Pancreas (tissue), 10 donors: ENCODE measurements at places on chromosomes 6 and 20. TPM values are rescaled to one million over a fixed set of nuclear protein-coding genes. Genes with fewer than 3 reads are reported as not detected.

- no peaks in the 10 kb centered on the region for H3K27me3 ChIP-seq
- no peak overlapping the region for H3K4me3 ChIP-seq
- DNase-seq = no peak
- H3K36me3 ChIP-seq = no peaks in the 10 kb centered on the region
- no peaks in the 10 kb centered on the region for H3K4me1 ChIP-seq
- H3K27ac ChIP-seq = no peak overlapping the region
Measured at GRCh38 chr20:23497536-23497935, 6.6 kb downstream of the CST8 start.

- H3K27ac ChIP-seq = no peak overlapping the region
- no peaks in the 10 kb centered on the region for H3K4me1 ChIP-seq
- DNase-seq = no peak
- no peaks in the 10 kb centered on the region for H3K27me3 ChIP-seq
Measured at GRCh38 chr20:24337551-24337950, 131.9 kb upstream of the SYNDIG1 start.

GRCh38 chr20:41776421-41776820 lies 158.2 kb upstream of the CHD6 start:
- H3K36me3 ChIP-seq = no peaks in the 10 kb centered on the region
- no peaks in the 10 kb centered on the region for H3K27me3 ChIP-seq
- no peak overlapping the region for H3K27ac ChIP-seq
- H3K4me1 ChIP-seq = no peaks in the 10 kb centered on the region

- no peaks in the 10 kb centered on the region for H3K36me3 ChIP-seq
- H3K27ac ChIP-seq = no peak overlapping the region
- H3K4me1 ChIP-seq = no peaks in the 10 kb centered on the region
- no peaks in the 10 kb centered on the region for H3K27me3 ChIP-seq
- no peak overlapping the region for H3K4me3 ChIP-seq
Measured at GRCh38 chr20:43761386-43762340, 34.9 kb upstream of the GTSF1L start.

- DNase-seq = no peak
- no peak overlapping the region for H3K4me3 ChIP-seq
- H3K27me3 ChIP-seq = no peaks in the 10 kb centered on the region
- no peaks in the 10 kb centered on the region for H3K4me1 ChIP-seq
- no peaks in the 10 kb centered on the region for H3K36me3 ChIP-seq
Measured at GRCh38 chr20:58466729-58467571, 48.2 kb downstream of the APCDD1L start.

DNA sequence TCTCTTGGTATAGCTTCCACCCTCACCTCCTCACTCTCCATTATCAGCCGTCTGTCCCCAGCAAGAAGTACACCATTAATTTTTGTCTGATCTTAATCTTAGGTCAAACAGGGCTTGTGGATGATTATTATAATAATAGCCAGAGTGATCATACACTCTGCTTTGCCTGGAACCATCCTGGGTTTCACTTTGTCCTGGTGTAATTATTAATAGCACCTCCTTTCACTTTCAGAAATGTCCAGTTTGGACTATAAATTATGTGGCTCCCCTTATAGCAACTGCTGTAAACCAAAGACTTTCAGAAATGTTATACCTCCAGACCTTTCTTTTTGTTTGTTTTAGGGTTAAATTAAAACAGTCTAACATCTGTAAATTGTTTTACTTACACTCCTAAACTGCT lies 951 bp upstream of the TRIM31 start:
- no peak for DNase-seq
- no peaks in the 10 kb centered on the region for H3K4me1 ChIP-seq
- no peak overlapping the region for H3K4me3 ChIP-seq
- no peaks in the 10 kb centered on the region for H3K27me3 ChIP-seq

DNA sequence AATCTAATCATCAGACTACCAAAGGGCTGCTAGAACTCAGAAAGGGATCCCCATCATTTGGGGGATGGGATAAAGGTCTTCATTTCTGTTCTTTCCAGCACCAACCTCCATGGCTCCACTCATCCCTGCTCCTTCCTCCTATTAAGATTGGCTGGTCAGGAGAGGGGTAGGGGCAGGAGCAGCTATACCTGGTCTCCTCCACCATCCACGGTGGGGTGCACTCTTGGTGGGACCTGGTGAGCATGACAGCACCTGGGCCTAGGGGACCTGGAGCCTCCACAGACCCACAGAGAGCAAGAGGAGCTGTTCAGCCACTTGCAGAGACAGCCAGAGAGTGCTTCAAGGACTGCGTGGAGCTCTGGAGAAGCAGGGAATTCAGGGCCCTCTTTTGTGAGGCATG lies 6.1 kb upstream of the ULBP2 start:
- DNase-seq = peak; percentile 27
- H3K36me3 ChIP-seq = no peaks in the 10 kb centered on the region
- no peak overlapping the region for H3K27ac ChIP-seq
- H3K27me3 ChIP-seq = no peaks in the 10 kb centered on the region
- H3K4me1 ChIP-seq = no peaks in the 10 kb centered on the region

DNA sequence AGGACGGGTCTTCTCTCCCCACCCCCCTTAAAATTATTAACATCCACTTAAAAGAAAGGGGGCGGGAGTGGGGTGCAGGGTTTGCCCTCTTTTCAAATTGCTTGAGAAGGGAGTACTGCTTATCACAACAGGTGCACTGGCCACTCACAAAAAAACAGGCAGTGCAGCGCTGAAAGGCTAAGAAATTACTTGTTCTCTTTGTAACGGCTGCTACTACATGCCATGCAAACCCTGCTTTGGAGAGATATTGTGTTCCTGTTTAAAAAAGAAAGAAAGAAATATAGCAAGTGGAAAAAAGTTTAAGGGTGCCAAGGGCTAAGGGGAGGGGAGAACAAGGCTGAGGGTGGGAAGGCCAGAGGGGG lies 312.7 kb upstream of the JARID2 start:
- DNase-seq = no peak
- H3K4me1 ChIP-seq = no peaks in the 10 kb centered on the region
- H3K27me3 ChIP-seq = no peaks in the 10 kb centered on the region
- H3K36me3 ChIP-seq = no peaks in the 10 kb centered on the region
- no peak overlapping the region for H3K27ac ChIP-seq
- H3K4me3 ChIP-seq = no peak overlapping the region

The ZSCAN31 gene
- 4.4 TPM for total RNA-seq

GRCh38 chr20:33731693-33732165 lies at the start of gene ZNF341:
Gene ZNF341, plus strand, starts transcription at chr20:33731996. Its CDS starts 26 bp downstream, at chr20:33732022.
- DNase-seq = peak; percentile 94
- H3K27me3 ChIP-seq = no peaks in the 10 kb centered on the region
- peak within 1 kb of the TSS; percentile 89 for H3K27ac ChIP-seq
- H3K4me3 ChIP-seq = peak within 1 kb of the TSS; percentile 46
- no peaks in the 10 kb centered on the region for H3K36me3 ChIP-seq
- peaks cover 14% of the 10 kb centered on the region for H3K4me1 ChIP-seq

DNA sequence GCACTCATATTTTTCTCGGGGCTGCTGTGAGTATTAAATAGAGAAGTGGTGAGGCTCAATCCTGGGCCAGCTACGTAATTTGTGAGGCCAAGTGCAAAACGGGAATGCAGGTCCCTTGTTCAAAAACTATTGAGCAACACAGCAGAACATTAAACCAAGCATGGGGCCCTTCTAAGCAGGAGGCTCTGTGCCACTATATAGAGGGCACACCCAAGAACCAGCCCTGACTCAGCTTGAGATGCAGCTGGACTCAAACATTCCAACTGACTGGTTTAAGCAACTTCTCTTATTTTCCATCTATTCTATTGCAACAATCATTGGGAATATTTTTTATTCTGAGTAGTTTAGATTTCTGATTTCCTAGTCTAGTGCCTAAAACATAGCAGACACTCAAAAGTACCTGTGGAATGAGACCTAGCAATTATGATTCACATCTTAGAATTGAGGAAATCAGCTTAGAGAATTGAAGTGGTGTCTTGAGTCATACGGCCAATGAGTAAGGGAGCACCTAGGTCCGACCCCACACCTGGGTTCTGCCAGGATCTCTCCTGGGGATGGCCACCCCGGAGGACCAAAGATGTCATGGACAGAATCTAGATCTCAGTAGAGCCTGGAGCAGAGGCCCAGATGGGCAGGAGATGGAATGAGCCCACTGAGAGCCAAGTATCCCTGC lies 1.3 kb downstream of the SIRPB2 start:
- no peaks in the 10 kb centered on the region for H3K36me3 ChIP-seq
- no peaks in the 10 kb centered on the region for H3K4me1 ChIP-seq
- DNase-seq = no peak
- no peak overlapping the region for H3K27ac ChIP-seq

- no peaks in the 10 kb centered on the region for H3K36me3 ChIP-seq
- no peak for DNase-seq
- H3K27me3 ChIP-seq = no peaks in the 10 kb centered on the region
- no peak overlapping the region for H3K4me3 ChIP-seq
Measured at GRCh38 chr6:22421198-22421597, 124.4 kb upstream of the PRL start.

The MAFB gene
- total RNA-seq = 18.0 TPM

GRCh38 chr6:110101885-110102284 lies 77.6 kb downstream of the WASF1 start:
- H3K36me3 ChIP-seq = no peaks in the 10 kb centered on the region
- no peak overlapping the region for H3K27ac ChIP-seq
- H3K27me3 ChIP-seq = no peaks in the 10 kb centered on the region
- peaks cover 19% of the 10 kb centered on the region for H3K4me1 ChIP-seq
- no peak for DNase-seq

DNA sequence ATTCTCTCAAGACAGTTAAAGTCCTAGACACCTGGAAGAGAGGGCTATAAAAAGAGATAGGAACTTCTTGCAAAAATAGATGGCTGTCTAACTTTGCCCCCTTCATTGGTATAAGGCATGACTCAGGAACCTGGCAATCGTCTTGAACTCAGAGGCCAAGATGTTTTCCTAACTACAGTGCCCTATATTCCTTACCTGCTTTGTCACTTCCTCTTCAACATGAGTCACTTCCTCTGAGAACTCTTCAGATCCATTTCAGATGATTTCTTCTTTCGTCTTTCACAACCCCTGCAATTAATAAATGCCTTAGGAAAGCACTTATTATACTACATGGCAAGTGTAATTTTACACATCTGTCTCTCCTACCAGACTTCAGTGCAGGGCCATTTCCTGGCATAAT lies 83.5 kb downstream of the HAO1 start:
- DNase-seq = no peak
- H3K27ac ChIP-seq = no peak overlapping the region
- H3K4me1 ChIP-seq = no peaks in the 10 kb centered on the region
- H3K4me3 ChIP-seq = no peak overlapping the region

DNA sequence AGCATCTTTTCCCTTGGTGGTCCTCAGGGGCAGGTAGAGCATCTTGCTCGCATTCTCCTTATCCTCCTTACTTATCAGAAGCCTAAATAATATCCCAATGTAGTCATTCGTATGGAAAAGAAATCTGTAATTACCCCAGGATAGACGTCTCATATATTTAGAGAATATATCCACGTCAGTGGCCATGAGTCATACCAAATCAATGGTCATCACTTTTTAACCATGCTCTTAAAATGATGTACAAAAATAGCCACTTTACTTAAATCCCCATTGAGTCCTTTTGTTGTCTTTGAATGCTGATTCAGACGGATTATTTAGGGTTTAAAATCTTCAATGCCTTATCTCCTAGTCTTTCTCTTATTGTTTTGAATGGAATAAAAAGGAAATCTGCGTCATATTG lies 231.7 kb upstream of the STXBP5 start:
- H3K4me1 ChIP-seq = no peaks in the 10 kb centered on the region
- no peak for DNase-seq
- no peak overlapping the region for H3K4me3 ChIP-seq
- H3K27me3 ChIP-seq = no peaks in the 10 kb centered on the region

The TNFRSF21 gene
- 9.9 TPM for total RNA-seq

The IYD gene
- total RNA-seq = 0.40 TPM

- H3K4me3 ChIP-seq = no peak overlapping the region
- no peaks in the 10 kb centered on the region for H3K36me3 ChIP-seq
- peaks cover 14% of the 10 kb centered on the region for H3K27me3 ChIP-seq
Measured at GRCh38 chr6:701700-702479, 9.0 kb upstream of the EXOC2 start.

The CLIC5 gene
- 1.8 TPM for total RNA-seq

- no peak for DNase-seq
- no peaks in the 10 kb centered on the region for H3K4me1 ChIP-seq
- H3K27me3 ChIP-seq = no peaks in the 10 kb centered on the region
Measured at GRCh38 chr6:80674669-80675068, 568.2 kb downstream of the BCKDHB start.

DNA sequence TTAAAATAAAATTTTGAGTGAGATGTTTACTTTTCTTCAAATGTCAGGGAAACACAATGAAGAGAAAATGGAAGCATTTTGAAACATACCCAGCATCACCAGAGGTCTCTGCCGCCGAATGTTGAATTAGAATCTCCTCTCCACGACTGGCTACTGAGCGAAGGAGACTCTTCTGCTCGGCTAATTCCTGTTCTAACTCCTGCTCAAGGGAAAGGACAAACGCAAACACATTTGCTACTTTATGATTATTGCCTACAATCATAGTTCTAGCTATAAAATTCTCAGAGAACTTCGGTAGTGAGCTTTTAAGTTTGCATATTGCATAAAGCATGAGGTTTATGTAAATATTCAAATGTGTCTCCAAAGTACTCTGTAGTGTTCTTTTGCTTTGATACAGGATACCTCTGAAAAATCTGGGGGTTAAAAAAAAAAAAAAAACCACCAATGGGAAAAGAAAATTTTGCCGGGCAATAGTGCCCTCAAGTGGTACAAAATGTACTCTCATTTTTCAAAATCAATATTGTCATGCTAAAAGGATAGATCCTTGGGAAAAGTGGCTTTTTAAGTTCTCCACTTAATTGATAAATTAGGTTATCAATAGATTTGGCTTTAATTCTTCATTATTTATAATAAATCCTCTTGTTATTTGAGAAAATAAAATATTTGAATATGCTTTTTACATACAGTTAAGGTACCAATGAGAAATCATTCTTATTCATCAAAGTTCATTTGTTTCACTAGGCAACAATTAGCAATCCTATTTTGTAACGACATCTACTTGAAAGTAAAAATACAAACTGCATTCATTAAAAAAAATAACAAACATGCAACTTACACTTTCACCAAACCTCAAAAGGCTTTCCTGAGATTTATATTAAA lies 369.0 kb downstream of the SYNE1 start:
- H3K36me3 ChIP-seq = peaks cover 9% of the 10 kb centered on the region
- H3K4me1 ChIP-seq = peaks cover 5% of the 10 kb centered on the region
- H3K27me3 ChIP-seq = no peaks in the 10 kb centered on the region
- H3K27ac ChIP-seq = no peak overlapping the region

The WFDC6 gene
- not detected for total RNA-seq

DNA sequence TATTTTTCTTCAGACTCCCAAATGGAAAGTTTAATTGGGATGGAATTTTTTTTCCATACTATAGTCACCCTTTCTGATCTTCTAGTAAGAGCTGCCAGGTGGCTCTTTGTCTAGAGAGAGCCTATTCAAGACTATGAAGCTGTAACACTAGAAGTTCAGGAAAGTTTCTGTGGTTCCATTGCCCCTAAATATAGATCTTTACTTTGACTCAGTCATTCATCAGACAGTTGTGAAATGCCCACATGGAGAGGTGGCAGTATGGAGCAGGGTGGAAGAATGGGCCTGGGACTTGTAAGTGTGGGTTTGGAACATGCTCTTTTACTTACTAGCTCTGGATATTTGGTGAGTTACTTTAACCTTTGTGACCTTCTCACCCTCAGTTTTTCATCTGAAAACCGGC lies 87.8 kb downstream of the CTNNBL1 start:
- H3K36me3 ChIP-seq = no peaks in the 10 kb centered on the region
- H3K4me3 ChIP-seq = no peak overlapping the region
- DNase-seq = no peak
- H3K27me3 ChIP-seq = no peaks in the 10 kb centered on the region
- no peak overlapping the region for H3K27ac ChIP-seq
